Left ventricle myocardium superior (tissue), 1 donor: ENCODE measurements at places on chromosomes 1 and 21.

- DNase-seq = no peak
Measured at GRCh38 chr1:180280617-180281016, 50.6 kb downstream of the LHX4 start.

GRCh38 chr1:93111065-93111464 is 32.0 kb downstream of the MTF2 start:
- DNase-seq = no peak

DNA sequence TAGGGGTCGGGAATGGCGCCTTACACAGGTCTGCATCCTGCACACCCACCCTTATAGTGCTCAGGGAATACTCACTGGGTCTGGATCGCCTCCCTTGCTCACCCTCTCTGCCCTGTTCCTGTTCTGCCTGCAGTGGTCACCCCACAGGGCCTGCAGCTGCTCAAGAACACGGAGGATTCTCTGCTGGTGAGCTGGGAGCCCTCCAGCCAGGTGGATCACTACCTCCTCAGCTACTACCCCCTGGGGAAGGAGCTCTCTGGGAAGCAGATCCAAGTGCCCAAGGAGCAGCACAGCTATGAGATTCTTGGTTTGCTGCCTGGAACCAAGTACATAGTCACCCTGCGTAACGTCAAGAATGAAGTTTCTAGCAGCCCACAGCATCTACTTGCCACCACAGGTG is 12.4 kb downstream of the TNN start:
- DNase-seq = no peak

- no peak for DNase-seq
Measured at GRCh38 chr1:22665752-22666151, 12.7 kb downstream of the C1QB start.

DNA sequence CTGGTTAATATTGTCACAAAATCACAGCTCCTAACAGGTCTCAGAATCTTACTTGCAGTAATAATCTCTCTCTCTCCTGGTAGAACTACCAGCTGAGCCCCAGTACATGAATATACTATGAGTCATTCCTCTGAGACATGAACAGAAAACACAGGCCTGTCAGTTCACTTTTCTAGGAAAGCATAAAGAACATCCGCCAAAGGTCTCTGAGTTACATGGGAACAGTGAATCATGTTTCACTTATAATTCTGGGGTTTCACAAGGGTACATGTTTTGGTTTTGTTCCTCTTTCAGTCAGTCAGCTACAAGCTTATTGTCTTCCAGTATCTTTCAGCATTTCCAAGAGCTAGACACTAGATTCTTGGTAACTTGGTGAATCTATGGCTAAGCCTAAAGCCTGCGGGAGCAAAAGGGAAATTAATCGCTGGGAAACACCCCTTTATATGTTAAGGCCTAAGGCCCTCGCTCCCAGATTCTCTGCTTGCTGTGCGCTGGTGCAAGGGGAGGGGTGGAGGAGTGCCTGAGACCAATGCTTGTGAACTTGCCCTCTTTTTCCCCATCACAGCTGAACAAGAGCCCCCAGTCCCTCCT is 31.7 kb downstream of the IFNGR2 start:
- DNase-seq = no peak
